HT-29 (cell line): ENCODE measurements at places on chromosomes 3 and 15.

- no peak for DNase-seq
These were observed 16.1 kb upstream of the LARP6 start for GRCh38 chr15:70870051-70870450.

DNA sequence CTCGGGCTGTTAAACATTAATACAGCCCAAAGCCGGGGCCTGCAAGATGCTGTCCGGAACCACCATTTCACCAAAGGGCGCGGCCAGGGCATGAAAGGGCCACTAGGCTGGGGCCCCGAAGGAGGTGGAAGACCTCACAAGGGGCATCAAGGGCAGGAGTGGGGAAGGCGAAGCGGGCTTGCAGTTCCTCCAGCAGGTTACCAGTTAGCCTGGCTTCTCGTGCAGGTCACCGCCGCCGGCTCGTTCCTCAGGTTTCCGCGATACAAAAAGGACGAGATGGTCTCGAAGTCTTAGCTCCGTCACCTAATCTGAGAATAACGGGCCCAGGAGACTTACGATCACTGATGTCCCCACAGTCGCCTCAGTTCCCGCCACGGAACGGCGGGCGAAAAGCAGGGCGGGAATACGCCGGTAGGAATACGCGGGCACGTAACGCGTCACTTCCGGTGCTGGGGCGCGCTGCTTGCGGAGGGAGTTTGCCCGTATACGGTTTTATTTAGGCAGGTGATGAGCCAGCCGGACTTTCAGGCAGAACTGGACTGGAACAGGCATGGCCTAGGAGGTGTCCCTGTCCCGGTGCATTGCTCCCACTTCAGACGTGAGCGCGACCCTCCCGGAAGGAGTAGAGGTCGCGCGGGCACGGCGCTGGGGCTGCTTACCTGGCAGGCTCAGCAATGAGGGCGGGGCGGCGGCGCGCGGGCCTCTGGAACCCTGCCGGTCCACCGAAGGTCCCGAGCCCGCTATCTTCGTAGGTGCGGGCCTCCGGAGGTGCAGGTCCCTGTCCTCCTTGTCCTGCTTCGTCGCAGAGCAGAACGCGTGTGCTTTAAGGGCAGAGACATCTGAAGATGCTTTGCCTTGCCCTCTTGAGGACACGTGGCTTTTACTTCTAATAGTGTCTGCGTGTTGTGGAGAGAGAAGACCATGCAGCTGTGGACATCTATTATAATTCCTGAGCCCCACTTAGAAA, at the start of gene RFC4:
Gene RFC4 (minus strand): TSS at position 394 of the 967 bp plus-strand sequence. CDS start 1,769 bp downstream, outside the sequence.
- peak; percentile 88 for DNase-seq

DNA sequence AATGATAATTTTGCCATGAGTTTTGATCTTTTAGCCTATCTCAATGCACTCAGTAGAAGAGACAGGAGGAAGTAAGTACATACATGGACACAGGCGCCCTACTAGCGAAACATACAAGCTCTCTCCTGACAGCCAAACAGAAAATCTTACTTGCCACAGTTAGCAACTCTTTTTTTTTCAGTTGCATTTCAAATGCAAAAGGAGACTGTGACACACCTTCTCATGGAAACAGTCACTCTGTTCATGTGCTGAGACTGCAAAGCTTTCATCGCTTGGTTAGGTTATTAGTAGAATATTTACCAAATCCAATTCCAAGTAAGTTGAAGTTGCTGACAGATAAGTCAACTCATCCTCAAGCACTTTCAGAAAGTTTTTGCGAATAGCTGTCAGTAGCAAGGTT, 223.3 kb downstream of the FOXP1 start:
- DNase-seq, result no peak

DNA sequence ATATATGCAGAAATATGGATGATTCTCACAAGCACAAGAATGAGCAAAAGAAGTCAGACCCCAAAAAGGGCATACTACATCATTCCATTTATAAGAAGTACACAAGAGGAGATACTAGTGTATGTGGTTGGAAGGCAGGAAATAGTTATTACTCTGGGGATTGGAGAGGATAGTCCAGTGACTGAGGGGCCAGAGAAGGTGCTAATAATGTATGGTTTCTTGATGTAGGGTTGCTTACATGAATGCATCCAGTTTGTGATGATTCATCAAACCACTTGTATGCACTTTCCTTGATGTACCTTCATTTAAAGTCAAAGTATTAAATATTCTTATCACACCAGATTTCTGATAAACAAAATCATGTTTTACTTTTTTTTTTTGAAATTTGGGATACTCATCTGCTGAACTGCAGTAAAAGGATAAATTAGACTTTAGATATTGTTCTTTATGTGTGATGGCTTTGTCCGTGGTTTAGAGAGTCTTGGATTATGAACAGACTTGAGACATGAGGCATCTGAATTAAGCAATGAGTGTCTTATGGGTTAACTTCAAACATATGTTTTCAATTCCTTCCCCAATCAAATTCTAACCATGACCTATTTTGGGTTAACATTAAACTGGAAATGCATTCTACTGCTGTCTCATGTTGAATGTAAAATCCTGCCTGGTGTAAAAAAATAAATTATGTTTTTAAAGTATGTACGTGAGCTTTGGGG, 171.2 kb downstream of the SEMA6D start:
- no peak for DNase-seq

DNA sequence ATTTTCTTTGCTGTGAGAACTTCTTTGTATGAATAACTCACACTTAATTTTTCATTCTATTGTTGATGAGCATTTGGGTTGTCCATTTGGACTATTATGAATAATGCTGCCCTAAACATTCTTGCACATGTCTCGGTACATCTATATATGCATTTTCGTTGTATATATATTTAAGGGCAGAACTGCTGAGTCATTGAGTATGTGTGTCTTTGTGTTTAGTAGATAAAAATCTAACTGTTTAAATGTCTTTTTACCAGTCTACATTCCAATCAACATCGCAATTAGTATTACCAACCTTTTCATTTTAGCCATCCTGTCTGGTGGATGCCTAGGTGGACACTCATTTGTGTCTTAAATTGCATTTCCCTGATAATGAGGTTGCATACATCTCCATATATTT, 144.4 kb downstream of the UACA start:
- DNase-seq, result no peak

GRCh38 chr3:9704347-9705322, 1.0 kb downstream of the CPNE9 start:
- peak; percentile 7 for DNase-seq
